ENCODE measurements at places on chromosomes 13 and 19. TPM values are rescaled to one million over a fixed set of nuclear protein-coding genes. Genes with fewer than 3 reads are reported as not detected.

Gene PLPP2
- 1.3 TPM for total RNA-seq

Gene HS6ST3
- total RNA-seq, result not detected

Gene KIR2DL4
- total RNA-seq, result not detected

Gene ELAVL3
- total RNA-seq, result not detected

Gene ZNF600
- total RNA-seq, result 15.1 TPM

Gene IL17D
- 0.76 TPM for total RNA-seq

Gene CADM4
- 0.61 TPM for total RNA-seq

Gene AMER2
- total RNA-seq, result not detected

Gene TPTE2
- total RNA-seq, result not detected

Gene ZNF579
- total RNA-seq, result 4.7 TPM

Gene F10
- not detected for total RNA-seq

Gene MATK
- total RNA-seq, result 14.8 TPM

Gene ZC3H13
- 46.9 TPM for total RNA-seq

Gene ZNF536
- total RNA-seq, result not detected

Gene RDH8
- 0.26 TPM for total RNA-seq

Gene SLC7A9
- total RNA-seq, result not detected

Gene TMC4
- total RNA-seq, result 1.1 TPM
